ENCODE measurements at places on chromosomes 6 and 20.

- DNase-seq = no peak
Observed at GRCh38 chr6:111842891-111843290, 30.4 kb downstream of the FYN start.

- no peak for DNase-seq
Observed at GRCh38 chr6:23181356-23182110, 612.2 kb downstream of the HDGFL1 start.

- DNase-seq = no peak
Observed at GRCh38 chr20:38072898-38073297, 39.4 kb downstream of the RPRD1B start.

DNA sequence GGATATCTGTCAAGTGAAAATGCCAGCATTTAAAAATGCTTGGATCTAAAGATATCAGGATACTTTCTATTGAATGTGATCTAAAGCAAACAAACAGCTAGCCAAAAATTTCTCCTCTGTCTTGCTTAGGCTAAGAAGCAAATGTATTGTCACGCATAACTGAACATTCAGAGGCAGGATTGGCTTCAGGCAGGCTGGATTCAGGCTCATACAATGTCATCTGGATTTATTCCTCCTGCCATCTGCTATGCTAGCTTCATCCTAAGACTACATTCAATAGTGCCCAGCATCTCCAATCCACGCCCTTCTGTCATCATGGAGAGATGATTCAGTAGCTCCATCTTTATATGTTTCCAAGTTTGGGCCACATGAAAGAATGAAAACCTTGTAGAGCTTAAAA, 27.1 kb downstream of the PFDN4 start:
- no peak for DNase-seq

GRCh38 chr20:32164984-32165735, 42.4 kb downstream of the PLAGL2 start:
- DNase-seq = no peak

- no peak for DNase-seq
Observed at GRCh38 chr20:21554376-21554890, 40.6 kb upstream of the NKX2-2 start.

Data from T follicular helper cell (primary cell).